IgD-negative memory B cell (primary cell): ENCODE measurements at places on chromosomes 5 and 9. TPM values are rescaled to one million over a fixed set of nuclear protein-coding genes. Genes with fewer than 3 reads are reported as not detected.

RLN2 gene
- 5.1 TPM for polyA plus RNA-seq

PRELID2 gene
- polyA plus RNA-seq, result 3.3 TPM

PCDHGB1 gene
- polyA plus RNA-seq, result 0.41 TPM

TRIM23 gene
- polyA plus RNA-seq, result 11.6 TPM

TYRP1 gene
- not detected for polyA plus RNA-seq

HACD4 gene
- 4.4 TPM for polyA plus RNA-seq

DNAH5 gene
- not detected for polyA plus RNA-seq

PCDHB9 gene
- polyA plus RNA-seq, result 0.31 TPM

ORM2 gene
- not detected for polyA plus RNA-seq

SHISAL2B gene
- polyA plus RNA-seq, result not detected

ACTBL2 gene
- polyA plus RNA-seq, result not detected

NCS1 gene
- not detected for polyA plus RNA-seq

RAD23B gene
- polyA plus RNA-seq, result 17.6 TPM

WDR5 gene
- polyA plus RNA-seq, result 12.5 TPM

PCDHGC3 gene
- 3.9 TPM for polyA plus RNA-seq

ST8SIA4 gene
- polyA plus RNA-seq, result 24.2 TPM

NUTM2F gene
- polyA plus RNA-seq, result not detected

NR4A3 gene
- polyA plus RNA-seq, result 0.60 TPM

ENHO gene
- not detected for polyA plus RNA-seq

PRLR gene
- polyA plus RNA-seq, result not detected

OTP gene
- not detected for polyA plus RNA-seq

GALNT10 gene
- polyA plus RNA-seq, result 25.0 TPM

LRRC26 gene
- polyA plus RNA-seq, result not detected

MCC gene
- 0.40 TPM for polyA plus RNA-seq

NSA2 gene
- 56.6 TPM for polyA plus RNA-seq

CER1 gene
- not detected for polyA plus RNA-seq

C5orf22 gene
- polyA plus RNA-seq, result 16.7 TPM

ARID3C gene
- not detected for polyA plus RNA-seq

TAS2R1 gene
- not detected for polyA plus RNA-seq

GLRA1 gene
- polyA plus RNA-seq, result not detected

TMC1 gene
- not detected for polyA plus RNA-seq

PSMD5 gene
- 16.8 TPM for polyA plus RNA-seq
